ENCODE measurements at places on chromosomes 6 and 20.
A peak's percentile ranks its signal among the peaks of the same experiment; 100 is the strongest.

DNA sequence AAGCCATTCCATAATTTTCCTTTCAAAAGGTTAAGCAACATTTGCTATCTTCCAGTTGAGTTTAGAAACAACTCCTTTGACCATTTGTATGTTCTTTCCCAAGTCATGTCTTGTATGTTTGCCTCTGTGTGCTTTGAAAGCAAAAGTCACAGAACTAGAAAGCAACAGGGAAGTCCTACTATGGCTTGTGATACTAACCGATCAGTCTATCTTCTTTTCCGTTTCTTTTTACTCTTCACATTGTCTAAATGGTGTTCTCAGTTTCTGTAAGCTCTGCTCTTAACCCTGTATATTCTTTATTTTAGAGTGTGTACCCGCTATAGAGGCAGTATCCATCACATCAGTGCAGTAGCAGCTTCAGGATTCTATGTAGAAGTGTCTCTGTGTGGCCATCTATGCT lies 32.9 kb downstream of the TMEM244 start:
- no peak for DNase-seq

DNA sequence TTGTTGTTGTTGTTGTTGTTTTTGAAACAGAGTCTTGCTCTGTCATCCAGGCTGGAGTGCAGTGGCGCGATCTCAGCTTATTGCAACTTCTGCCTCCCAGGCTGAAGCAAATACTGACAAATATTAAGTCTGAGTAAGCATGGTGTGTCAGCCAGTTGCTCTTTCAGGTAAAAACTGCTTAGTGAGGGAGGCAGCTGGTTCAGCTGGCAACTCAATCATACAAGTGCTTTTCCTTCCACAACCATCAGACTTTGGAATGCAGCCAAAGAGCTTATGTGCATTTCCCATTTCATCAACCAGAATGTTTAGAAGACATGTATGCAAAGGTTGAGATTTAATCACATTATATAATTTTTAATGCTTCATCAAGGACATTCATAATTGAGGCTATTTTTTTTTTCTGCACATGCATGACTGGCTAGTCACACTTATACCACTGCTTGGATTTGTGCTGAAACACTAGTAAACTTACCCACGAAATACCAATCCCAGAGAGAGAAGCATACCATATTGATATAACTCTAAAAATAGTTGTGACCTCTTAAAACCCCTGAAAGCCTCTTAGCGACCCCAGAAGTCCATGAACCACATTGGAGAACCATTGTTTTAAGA lies 56.0 kb downstream of the CLIC5 start:
- no peak for DNase-seq

DNA sequence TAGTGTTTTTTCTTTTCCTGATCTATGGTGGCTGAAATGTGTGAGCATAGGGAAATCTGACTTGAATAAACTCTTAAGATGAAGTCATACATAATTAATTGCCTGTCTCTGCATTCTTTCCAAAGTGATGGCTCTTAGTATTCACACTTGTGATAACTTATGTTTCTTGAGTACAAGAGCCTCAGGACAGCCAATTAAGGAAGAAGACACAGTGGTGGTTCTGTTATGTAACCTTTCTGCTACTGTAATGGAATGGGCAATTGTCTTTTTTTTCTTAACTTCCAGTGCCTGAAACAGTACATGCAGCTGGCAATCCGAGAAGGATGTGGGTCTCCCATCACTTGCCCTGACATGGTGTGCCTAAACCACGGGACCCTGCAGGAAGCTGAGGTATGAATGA lies 40.1 kb downstream of the RNF144B start:
- no peak for DNase-seq

DNA sequence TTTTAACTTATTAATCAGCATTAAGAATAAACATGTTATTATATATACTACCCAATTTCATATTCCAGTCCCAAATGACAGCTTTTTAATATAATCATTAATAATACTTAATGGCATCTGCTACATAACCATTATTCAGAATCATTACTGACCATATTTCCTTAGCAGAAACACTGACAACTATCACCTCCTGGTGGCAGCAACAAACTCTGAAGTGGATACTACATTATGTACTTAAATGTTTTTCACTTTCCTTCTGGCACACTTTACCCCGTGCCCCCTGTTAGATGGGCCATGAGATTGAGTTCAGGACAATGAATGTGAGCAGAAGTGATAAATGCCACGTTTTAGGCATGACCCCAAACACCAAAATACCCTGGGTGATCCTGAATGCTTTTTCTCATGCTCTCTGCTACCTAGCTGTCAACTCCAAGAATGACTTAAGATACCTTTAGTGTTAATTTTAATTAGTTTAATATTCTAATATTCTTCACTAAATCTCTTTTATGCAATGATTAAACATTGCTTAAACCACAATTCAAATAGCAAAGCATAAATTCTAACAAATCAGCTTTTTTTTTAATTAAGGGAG lies 77.1 kb downstream of the LMBRD1 start:
- DNase-seq: peak; percentile 14

- no peak for DNase-seq
These were observed 151.0 kb downstream of the CLIC5 start for GRCh38 chr6:45864651-45865050.

GRCh38 chr6:53837865-53838769 lies 43.3 kb downstream of the LRRC1 start:
- no peak for DNase-seq

DNA sequence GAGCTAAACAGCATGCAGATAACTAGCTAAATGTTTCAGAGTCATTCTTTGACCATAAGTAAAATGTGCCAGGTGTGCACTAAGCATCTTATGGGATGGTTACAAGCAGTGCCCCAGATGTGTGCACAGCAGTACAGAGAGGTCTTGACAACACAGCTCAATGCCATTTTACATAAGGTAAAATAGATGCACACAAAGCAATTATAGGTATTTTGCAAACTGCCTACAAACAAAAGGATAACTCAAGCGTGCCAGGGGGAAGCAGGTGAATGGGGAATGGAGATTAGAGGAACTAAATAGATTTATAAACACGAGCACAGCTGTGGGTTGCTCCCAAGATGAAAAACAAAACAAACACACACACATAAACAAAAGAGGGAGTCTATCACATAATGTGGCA lies 64.8 kb downstream of the SLC2A10 start:
- no peak for DNase-seq

DNA sequence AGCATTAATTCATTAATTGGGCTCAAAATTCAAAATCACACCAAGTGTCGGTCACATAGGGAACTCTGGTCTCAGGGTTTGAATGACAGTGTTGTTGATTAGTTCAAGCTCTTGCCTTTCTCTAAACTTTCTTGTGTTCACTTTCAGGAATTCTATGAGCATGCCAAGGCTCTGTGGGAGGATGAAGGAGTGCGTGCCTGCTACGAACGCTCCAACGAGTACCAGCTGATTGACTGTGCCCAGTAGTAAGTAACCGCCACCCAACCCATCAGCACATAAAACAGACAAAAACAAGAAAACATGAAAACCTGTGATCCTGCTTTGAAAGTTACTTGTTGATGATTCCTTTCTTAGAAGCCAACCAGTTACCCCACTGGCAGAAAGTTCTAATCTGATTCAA lies 52.7 kb downstream of the GNAS start:
- DNase-seq: no peak

- DNase-seq: no peak
These were observed 94.9 kb downstream of the L3MBTL3 start for GRCh38 chr6:130113201-130113710.

- no peak for DNase-seq
These were observed 44.1 kb upstream of the ATXN1 start for GRCh38 chr6:16805243-16805950.

DNA sequence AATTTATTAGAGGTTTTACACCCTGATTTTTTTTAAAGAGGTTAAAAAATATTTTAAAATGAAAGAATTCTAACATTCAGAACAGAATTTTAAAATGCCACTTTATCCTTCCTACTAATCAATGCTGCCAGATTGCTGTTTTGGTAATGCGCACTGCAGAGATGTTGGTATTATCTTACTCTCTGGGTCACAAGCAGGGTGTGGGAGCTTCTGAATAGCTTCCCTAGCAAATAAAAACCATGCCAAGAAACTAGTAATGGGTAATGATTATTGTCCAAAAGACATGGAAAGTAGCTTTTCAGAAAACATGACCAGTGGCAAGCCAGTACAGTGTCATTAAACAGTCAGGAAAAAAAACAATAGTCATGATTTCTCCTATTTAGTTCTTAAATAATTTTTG lies 205.4 kb downstream of the TPBG start:
- no peak for DNase-seq

- DNase-seq: no peak
These were observed 7.6 kb upstream of the TBC1D20 start for GRCh38 chr20:469746-470490.

Measured in fibroblast of the conjunctiva (primary cell).